Neural progenitor cell (in vitro differentiated cells): ENCODE measurements at places on chromosomes 3 and 15. TPM values are rescaled to one million over a fixed set of nuclear protein-coding genes. Genes with fewer than 3 reads are reported as not detected.

- DNase-seq: no peak
- H3K4me3 ChIP-seq: no peak overlapping the region
- no peaks in the 10 kb centered on the region for H3K4me1 ChIP-seq
- H3K27ac ChIP-seq: no peak overlapping the region
- no peaks in the 10 kb centered on the region for H3K36me3 ChIP-seq
Observed at GRCh38 chr15:99167640-99168039, 62.8 kb downstream of the SYNM start.

- no peak overlapping the region for H3K27ac ChIP-seq
- H3K27me3 ChIP-seq: no peaks in the 10 kb centered on the region
- no peaks in the 10 kb centered on the region for H3K36me3 ChIP-seq
- H3K4me1 ChIP-seq: no peaks in the 10 kb centered on the region
- peak; percentile 53 for DNase-seq
Observed at GRCh38 chr3:51929420-51930003, 12.2 kb downstream of the RRP9 start.

- no peaks in the 10 kb centered on the region for H3K27me3 ChIP-seq
- no peak overlapping the region for H3K4me3 ChIP-seq
- peaks cover 3% of the 10 kb centered on the region for H3K4me1 ChIP-seq
- no peak overlapping the region for H3K27ac ChIP-seq
- H3K36me3 ChIP-seq: no peaks in the 10 kb centered on the region
- peak; percentile 72 for DNase-seq
Observed at GRCh38 chr3:194472290-194472920, 14.4 kb downstream of the ATP13A3 start.

GRCh38 chr3:136882571-136882970 lies 20.6 kb downstream of the NCK1 start:
- peaks cover 1% of the 10 kb centered on the region for H3K36me3 ChIP-seq
- no peaks in the 10 kb centered on the region for H3K4me1 ChIP-seq
- no peak overlapping the region for H3K27ac ChIP-seq
- no peak for DNase-seq
- no peaks in the 10 kb centered on the region for H3K27me3 ChIP-seq
- no peak overlapping the region for H3K4me3 ChIP-seq

DNA sequence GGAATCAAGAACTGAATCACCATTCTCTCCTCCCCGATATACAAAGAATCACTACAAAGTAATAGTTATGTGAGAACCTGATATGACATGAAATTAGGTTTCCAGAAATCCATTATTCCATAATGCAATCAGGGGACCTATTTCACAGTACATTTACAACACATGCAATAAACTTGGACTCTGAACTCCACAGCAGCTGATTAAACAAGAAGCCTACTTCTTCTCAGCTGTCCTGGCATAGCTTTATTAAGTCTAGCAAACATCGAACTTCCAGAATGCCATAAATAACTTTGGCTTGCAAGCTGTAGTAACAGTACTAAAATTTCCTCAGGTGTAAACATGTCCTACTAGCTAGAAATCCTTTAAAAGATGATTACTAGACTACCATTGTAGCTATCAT lies 17.8 kb downstream of the PDCD10 start:
- H3K27me3 ChIP-seq: no peaks in the 10 kb centered on the region
- no peak overlapping the region for H3K27ac ChIP-seq

- H3K27ac ChIP-seq: no peak overlapping the region
- peaks cover 12% of the 10 kb centered on the region for H3K36me3 ChIP-seq
- no peak overlapping the region for H3K4me3 ChIP-seq
- H3K4me1 ChIP-seq: peaks cover 6% of the 10 kb centered on the region
Observed at GRCh38 chr15:57281321-57281720, 95.0 kb upstream of the CGNL1 start.

DNA sequence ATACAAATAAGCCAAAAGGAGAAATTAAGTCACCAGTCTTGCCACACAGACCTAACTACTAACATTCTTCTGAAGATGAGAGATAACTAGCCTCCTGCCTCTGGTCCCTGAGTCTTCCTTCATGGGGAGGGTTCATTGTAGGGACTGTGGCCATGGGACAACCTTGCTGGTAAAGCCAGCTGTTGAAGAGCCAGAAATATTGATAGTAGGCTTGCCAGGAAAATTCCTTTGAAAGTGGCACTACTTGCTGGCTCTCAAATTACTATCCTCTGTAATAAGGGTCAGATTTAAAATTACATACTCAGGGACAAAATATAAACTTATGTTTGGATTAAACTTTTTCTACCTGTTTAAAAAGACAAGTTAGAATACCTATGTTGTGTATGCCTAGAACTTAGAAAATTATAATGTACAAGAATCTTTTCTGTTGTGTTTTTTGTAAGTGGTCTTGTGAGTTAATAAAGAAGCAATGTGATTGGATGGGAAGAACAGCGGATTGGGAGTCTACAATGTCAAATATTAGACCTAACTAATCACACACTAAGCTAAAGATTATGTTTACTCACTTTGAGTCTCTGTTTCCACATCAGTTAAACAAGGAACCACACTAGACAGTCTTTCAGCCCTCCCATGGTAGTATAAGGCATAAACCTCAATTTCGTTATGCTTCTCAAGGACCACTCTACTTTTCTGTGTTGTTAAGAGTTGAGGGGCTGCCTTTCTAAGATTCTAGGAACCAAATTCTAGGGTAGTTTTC lies 60.0 kb upstream of the TRIM71 start:
- H3K27me3 ChIP-seq: no peaks in the 10 kb centered on the region

DNA sequence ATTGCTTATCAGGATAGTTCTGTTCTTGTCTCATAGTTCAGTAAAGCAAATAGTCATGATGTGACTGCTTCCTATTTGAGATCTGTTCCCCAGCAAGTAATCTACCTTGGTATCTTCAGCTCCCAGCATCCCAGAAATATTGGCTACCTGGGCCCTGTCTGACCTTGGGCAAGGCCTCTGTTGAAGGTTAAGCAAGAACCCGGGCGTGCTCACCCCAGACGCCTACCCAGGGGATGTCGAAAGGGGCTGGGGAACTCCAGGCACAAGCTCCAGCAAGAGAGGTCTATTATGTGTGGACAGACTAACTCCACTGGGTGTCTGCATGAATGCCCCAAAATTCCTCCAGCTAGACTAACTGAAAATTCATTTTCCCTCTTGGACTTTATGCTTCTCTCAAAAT lies 37.3 kb upstream of the IGF1R start:
- no peak overlapping the region for H3K4me3 ChIP-seq
- H3K4me1 ChIP-seq: no peaks in the 10 kb centered on the region
- no peak for DNase-seq

DNA sequence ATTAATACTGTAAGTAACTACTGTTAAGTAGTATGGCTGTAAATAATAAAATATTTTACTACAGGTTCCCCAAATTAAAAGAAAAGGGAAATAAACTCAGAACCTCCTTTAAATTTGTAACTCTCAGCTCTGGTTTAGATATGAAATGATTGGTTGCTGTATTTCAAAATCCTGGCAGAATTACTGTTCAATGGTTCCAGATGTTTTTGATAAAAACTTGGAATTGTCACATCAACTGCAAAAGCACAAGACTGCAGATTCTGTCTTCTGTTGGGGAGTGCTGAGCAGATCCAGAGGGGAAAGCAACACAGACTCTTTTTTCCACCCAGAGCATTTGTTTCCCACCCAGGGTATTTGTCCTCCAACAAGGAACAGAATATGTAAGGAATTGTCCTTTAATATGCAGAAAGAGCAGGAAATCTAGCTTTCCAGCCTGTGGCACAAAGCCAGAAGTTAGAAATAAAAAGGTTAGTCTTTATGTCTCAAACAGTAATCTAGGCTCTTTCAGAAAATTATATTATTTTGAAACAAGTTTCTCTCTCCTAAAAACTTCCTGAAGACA lies 178.1 kb downstream of the KLHL25 start:
- DNase-seq: no peak
- H3K4me1 ChIP-seq: peaks cover 45% of the 10 kb centered on the region
- H3K27ac ChIP-seq: no peak overlapping the region
- no peaks in the 10 kb centered on the region for H3K27me3 ChIP-seq

GRCh38 chr15:73630921-73631362 lies 2.2 kb downstream of the NPTN start:
- H3K4me3 ChIP-seq: peak overlapping the region; percentile 82
- no peak for DNase-seq
- no peaks in the 10 kb centered on the region for H3K36me3 ChIP-seq
- H3K27me3 ChIP-seq: no peaks in the 10 kb centered on the region

GRCh38 chr3:14077310-14077709 lies 47.4 kb downstream of the CHCHD4 start:
- H3K4me1 ChIP-seq: no peaks in the 10 kb centered on the region
- no peaks in the 10 kb centered on the region for H3K27me3 ChIP-seq
- no peak for DNase-seq
- H3K27ac ChIP-seq: no peak overlapping the region
- no peak overlapping the region for H3K4me3 ChIP-seq

- DNase-seq: no peak
- H3K4me3 ChIP-seq: no peak overlapping the region
- H3K4me1 ChIP-seq: no peaks in the 10 kb centered on the region
- H3K27me3 ChIP-seq: no peaks in the 10 kb centered on the region
Observed at GRCh38 chr3:160982491-160982890, 122.7 kb downstream of the B3GALNT1 start.

DNA sequence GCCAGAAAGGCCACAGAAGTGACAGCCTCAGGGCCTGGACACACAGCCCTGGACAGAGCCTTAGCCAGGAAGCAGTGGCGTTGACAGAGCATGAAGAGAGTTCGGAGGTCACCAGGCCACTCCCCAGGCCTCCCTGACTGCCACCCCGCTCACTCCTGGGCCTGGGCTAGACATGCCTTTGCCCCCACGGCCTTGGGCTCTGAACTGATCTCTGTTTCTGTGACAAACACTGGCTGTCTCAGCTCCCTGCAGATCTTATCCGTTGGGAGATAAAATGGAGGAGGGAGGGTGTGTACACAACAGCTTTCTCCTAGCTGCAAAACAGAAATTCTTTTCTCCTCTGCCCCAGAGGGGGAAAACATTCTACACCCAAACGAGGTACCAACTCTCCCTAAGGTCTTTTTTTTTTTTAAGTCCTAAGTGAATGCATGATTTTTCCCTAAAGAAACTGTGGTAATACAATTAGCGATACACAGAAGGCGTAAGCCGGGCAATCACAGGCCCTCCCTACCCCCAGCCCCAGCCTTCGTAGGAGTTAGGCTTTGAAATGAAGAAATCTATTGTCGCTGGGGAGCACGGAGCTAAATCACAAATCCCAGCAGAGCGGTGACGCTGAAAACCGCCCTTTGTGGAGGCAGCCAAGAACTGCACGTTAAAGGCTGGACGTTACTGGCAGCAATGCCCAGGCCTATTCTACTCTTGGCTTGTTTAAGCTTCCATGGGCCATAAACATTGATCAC lies 45.0 kb downstream of the SRGAP3 start:
- DNase-seq: peak; percentile 91
- H3K27ac ChIP-seq: peak overlapping the region; percentile 89
- no peaks in the 10 kb centered on the region for H3K27me3 ChIP-seq

DNA sequence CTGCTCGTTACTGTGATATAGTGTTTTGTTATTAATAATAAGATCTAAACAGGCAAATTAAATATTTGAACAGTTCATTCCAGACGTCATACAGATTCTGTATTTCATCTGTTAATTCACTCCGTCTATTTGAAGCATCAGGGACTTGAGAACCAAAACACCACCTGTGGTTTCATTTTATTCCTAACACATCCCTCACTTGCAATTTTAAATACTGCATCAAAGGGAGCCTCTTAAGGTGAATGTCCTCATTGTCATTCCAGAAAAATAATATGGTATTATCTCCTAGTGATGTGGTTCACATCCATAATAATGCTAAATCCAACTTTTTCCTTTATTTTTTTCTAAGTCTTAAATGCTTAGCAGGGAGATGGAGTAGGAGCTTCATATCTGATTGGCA lies 1390.9 kb upstream of the CADM2 start:
- no peak overlapping the region for H3K4me3 ChIP-seq
- H3K27ac ChIP-seq: no peak overlapping the region
- peaks cover 14% of the 10 kb centered on the region for H3K4me1 ChIP-seq
- no peaks in the 10 kb centered on the region for H3K27me3 ChIP-seq
- no peaks in the 10 kb centered on the region for H3K36me3 ChIP-seq

DNA sequence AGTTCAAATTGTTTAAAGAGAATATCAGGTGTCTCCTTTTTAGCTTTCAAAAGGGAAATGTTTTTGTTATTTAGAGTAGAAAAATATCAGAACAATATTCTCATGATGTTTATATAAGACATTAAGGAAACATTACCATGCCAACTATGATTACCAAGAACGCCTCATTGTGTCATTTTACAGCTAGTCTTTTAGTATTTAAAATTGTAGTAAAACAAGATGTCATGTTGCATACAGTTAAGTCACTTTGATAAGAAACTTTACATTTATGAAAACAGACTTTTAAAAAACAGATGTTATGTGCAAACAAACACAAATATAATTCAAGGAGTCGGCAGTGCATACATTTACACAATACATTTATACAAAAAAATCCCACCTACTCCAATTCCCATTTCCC lies 4.4 kb downstream of the PLSCR4 start:
- H3K27me3 ChIP-seq: peaks cover 24% of the 10 kb centered on the region
- H3K36me3 ChIP-seq: no peaks in the 10 kb centered on the region
- no peaks in the 10 kb centered on the region for H3K4me1 ChIP-seq
- no peak overlapping the region for H3K27ac ChIP-seq

- no peaks in the 10 kb centered on the region for H3K27me3 ChIP-seq
- no peaks in the 10 kb centered on the region for H3K36me3 ChIP-seq
- peak; percentile 70 for DNase-seq
- no peaks in the 10 kb centered on the region for H3K4me1 ChIP-seq
- H3K4me3 ChIP-seq: no peak overlapping the region
Observed at GRCh38 chr15:35078221-35078915, 6.7 kb downstream of the NANOGP8 start.

DNA sequence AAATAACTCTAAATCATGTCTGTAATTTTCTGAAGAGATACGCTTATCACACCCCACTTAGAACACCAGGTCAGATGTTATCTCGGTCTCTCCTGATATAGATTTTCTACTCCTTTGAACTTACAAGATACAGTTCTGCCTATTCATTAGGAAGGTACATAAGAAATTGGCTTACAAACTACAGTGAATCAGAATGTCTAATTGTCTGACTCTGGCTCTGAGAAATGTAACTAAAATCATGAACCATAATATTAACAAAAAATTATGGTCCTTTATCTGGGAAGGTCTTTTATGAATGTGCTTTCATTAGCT lies 235.2 kb downstream of the SUCLG2 start:
- no peak overlapping the region for H3K4me3 ChIP-seq
- H3K27ac ChIP-seq: no peak overlapping the region
- no peaks in the 10 kb centered on the region for H3K4me1 ChIP-seq
- DNase-seq: no peak
- no peaks in the 10 kb centered on the region for H3K36me3 ChIP-seq
- H3K27me3 ChIP-seq: no peaks in the 10 kb centered on the region

- H3K27me3 ChIP-seq: no peaks in the 10 kb centered on the region
- no peak overlapping the region for H3K4me3 ChIP-seq
- peaks cover 5% of the 10 kb centered on the region for H3K36me3 ChIP-seq
- H3K27ac ChIP-seq: no peak overlapping the region
Observed at GRCh38 chr15:41666353-41666920, 6.2 kb downstream of the MGA start.

GRCh38 chr15:39907216-39907615 lies 12.8 kb downstream of the GPR176 start:
- H3K4me1 ChIP-seq: peaks cover 40% of the 10 kb centered on the region
- no peaks in the 10 kb centered on the region for H3K27me3 ChIP-seq
- H3K4me3 ChIP-seq: no peak overlapping the region
- H3K27ac ChIP-seq: no peak overlapping the region
- no peaks in the 10 kb centered on the region for H3K36me3 ChIP-seq

KAT2B gene
- total RNA-seq: 11.4 and 21.6 TPM in 2 replicates

ANKRD63 gene
- not detected in 2 replicates for total RNA-seq

GHSR gene
- total RNA-seq: not detected in 2 replicates

BMF gene
- total RNA-seq: 8.0 and 12.1 TPM in 2 replicates

NR2E3 gene
- 0.28 TPM in 1 of 2 replicates, not detected in the other for total RNA-seq

ITPKA gene
- total RNA-seq: 0.09 TPM in 1 of 2 replicates, not detected in the other

SNRPN gene
- total RNA-seq: 442 and 448 TPM in 2 replicates

TPRG1 gene
- 0.37 and 0.71 TPM in 2 replicates for total RNA-seq
